ENCODE measurements at places on chromosomes 6 and 20.

DNA sequence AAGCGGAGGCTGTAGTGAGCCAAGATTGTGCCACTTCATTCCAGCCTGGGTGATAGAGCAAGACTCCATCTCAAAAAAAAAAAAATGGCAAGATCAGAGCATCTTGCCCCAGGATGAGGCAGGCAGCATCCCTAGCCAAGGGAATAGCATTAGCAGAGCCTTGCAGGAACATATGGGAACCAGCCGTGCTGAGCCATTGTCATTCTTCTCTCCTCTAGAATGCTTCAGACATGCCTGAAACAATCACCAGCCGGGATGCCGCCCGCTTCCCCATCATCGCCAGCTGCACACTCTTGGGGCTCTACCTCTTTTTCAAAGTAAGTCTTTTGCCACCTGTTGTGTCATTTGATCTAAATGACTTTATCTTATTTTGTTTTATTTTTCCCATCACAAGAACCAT, 13.0 kb downstream of the HM13 start:
- no peak for DNase-seq

DNA sequence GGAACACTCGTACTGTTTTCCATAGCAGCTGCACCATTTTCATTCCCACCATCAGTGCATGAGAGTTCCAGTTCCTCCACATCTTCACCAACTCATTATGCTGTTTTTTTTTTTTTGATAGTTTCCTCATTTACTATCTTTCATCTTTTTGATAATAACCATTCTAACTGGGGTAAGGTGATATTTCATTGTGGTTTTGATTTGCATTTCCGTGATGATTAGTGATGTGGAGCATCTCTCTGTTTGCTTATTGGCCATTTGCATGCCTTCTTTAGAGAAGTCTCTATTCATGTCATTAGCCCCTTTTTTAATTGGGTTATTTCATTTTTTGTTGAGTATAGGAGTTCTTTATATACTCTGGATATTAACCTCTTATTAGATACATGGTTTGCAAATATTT, 25.9 kb downstream of the ACTR5 start:
- no peak for DNase-seq

- no peak for DNase-seq
Measured at GRCh38 chr6:168258795-168259194, 60.8 kb downstream of the DACT2 start.

DNA sequence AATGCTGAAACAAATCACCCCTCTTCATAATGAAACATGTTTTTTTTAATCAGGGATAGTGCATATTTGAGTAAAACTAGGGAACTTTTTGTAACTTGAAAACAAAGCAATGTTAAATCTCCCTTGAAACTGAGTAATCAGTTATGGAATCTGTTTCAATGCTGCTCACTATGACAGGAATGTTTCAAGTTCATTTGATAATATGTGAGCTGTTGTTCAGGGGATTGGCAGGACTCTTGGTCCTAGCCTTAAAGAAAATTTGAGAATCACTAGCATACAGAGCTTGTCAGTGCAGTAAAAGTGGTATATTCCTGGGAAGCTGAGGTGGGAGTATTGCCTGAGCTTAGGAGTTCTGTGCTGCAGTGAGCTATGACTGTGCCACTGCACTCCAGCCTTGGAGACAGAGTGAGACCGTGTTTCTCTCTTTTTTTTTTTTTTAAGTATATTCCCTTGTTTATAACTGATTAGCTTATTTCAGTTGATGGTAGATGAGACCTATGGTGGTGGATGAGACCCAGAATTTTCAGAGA, 21.6 kb upstream of the CALHM6 start:
- no peak for DNase-seq

DNA sequence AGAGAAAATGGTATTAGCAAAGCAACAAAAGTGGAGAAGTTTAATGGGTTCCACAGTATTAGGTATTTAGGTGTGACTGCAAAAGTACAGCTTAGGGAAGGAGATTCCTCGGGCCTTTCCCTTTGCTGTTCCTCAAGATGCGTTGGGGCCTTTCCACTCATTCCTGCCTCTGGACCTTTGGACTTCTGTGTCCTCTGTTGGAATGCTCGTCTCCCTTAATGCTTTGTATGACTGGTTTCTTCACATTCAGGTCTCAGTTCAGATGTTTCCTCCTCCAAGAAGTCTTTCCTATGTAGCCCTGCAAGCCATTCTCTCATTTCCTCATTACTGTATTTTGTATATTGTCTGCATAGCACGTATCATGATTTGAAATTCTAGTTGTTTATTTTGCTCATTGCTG, 39.6 kb downstream of the CTNNBL1 start:
- DNase-seq: no peak

DNA sequence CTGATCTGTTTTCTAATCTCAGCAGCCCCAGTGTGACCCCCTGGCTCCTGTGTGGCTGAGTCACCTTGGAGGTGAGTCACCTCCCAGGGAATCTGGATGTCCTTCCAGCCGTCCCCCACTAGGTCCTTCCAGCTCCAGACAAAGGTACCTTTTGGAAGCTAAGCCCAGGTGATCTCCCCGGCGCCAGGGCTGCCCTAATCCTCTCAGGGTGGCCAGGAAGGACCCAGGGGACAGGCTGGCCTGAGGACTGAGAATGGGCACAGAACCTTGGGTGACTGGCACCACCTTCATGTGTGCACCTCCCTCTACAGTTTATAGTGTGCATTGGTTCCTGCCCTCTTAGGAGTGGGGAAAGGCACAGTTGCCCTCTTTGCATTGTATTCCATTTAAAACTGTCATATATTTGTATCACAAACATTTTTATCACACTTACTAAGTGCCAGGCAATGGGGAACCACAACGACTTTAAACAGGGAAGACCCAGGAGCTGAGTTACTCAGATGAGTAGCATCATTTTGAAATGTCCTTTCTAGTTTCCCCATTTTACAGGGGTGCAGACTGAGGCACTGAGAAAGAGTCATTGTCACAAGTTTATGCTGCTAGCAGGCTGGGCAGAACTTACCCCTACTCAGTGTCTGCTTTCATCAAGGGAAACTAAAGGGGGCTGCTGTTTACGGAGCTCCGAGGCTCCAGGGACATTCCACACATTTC, 2.6 kb upstream of the BPIFB4 start:
- DNase-seq: no peak

- DNase-seq: no peak
Measured at GRCh38 chr20:39195582-39196021, 233.5 kb downstream of the DHX35 start.

- no peak for DNase-seq
Measured at GRCh38 chr20:62636446-62636845, 5.9 kb upstream of the SLCO4A1 start.

- DNase-seq: no peak
Measured at GRCh38 chr6:42864602-42865001, 14.8 kb upstream of the RPL7L1 start.
